ENCODE measurements at places on chromosomes 1 and 21.

DNA sequence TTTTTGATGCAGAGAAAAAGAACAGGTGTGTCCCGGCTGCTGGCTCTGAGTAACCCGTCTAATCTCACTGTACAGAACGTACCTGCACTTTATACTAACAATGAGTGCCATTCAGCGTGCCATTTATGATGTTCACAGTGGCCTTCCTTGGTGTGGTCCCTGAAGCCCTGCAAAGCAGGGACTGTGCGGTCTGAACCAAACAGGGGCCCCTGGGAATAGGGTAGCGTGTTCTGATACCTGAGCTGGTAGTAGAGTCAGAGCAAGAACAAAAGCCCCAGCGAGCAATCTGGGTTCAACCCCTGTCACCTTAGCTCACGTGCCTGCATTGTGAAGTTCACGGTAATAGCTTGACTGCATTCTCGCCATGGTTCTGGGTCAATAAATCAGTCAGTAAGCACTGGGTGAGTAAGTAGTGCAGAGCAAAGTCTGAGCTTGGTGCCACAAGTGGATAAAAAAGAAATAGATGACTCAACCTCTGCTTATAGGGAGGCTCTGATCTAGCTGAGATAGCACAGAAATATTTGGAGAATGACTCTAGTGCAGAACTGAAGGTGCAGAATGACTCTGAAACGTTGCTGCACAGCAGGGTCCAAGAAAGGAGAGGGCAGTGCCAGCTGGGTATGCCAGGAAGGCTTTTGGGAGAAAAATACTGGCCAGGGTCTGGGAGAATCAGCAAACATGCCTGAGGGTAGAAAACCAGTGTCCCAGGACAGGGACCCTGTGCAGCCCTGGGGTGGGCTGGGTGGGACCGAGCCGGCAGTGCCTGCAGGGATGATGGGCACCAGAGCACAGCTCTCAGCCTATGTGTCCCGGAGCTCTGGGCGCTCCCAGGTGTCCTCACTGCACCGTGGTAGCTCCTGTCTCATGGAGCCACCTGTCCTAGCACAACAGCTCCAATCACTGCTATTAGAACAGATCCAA, 125.9 kb downstream of the RHOU start:
- DNase-seq, result peak; percentile 91

DNA sequence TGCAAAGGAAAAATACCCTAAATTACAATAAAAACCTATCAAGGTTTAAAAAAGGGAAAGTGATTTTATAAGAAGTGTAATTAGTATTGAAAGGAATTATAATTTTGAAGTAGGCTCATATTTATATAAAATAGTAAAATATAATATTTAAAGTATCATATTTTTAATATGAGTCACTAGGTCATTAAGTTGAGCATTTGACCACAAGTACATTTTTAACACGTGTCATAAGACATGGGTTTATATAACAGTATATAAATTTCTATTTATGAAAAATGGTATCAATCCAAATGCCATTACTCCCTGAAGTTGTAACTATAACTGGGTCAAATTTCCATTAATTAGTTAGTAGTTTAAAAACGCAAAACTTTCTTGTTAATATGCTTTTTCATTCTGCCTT, 365.9 kb downstream of the COL11A1 start:
- DNase-seq, result no peak

- no peak for DNase-seq
These were observed 2.1 kb downstream of the ELK4 start for GRCh38 chr1:205629751-205630150.

DNA sequence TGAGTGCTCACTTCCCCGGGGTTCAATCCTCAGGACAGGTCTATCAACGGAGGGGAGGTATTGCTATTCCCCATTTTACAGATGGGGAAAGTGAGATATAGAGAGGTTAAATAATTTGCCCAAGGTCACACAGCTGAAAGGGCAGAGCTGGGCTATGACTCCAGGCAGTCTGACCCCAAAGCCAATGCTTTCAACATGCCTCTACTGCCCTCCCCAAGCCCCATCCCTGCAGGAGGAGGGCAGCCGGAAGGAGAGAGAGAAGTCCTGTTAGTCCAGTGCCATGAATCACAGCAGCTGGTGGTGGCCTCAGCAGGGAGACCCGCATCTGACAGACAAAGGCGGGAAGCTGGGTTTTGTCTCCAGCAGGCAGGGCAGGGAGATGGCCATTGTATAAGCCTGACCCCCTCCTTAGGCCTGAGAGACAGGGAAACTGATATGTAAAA, 20.0 kb upstream of the CLIC4 start:
- peak; percentile 60 for DNase-seq

- no peak for DNase-seq
These were observed 6.7 kb downstream of the KCNJ15 start for GRCh38 chr21:38263493-38263892.

DNA sequence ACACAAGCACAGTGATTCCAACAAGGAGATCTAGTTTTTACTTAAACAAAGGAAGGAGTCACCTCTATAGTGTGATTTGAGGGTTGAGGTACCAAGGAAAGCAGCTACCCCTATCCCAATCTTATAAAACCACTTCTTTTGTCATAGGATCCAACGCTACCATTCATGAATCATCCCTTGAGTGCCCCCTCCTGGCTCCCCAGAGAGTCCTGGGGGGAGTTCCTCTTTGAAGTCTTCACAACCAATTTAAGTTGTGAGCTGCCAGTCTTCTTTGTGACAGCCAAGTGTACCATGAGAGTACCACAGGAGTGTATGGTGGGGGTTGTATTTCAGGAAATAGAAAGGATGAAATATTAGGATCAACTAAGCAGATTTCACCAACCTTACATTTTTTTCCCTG, 39.1 kb upstream of the NHLH2 start:
- DNase-seq, result no peak

DNA sequence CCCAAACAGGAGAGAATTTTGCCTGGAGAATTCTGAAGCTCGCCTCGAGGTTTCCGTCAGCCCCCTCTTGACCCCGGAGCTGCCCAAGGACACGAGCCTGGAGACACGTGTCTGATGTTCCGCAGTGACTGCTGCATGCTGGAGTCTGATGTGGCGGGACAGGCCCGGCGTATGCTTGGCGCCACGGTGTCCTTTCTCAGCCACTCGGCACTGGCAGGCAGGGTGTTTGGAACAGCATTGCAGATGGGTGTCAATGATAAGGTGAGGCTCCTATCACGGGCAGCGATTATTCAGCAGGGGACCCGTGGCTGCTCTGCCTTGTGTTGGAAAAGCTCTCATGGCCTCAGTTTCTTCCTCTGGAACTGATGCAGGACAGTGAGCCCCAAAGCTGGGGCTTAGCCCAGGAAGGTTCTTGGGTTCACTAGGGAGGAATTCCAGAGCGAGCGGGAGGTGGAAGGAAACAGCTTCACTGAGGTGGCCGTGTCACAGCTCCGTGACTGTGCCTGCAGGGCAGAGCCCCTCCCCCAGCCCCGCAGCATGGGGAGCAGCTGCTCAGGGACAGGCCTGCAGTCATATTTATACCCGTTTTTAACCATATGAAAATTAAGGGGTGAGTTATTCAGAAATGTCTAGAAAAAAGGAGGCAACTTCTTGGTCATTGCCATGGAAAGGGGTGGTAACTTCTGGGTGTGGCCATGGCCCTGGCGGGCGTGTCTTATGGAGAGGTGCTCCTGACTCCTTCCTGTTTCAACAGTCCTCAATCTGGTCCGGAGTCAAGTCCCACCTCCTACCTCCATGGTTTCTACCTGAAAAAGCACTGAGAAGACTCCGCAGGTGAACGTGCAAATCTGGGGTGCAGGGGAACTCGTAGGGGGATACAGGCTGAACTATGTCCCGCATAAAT, 123.4 kb downstream of the SIK1 start:
- no peak for DNase-seq

DNA sequence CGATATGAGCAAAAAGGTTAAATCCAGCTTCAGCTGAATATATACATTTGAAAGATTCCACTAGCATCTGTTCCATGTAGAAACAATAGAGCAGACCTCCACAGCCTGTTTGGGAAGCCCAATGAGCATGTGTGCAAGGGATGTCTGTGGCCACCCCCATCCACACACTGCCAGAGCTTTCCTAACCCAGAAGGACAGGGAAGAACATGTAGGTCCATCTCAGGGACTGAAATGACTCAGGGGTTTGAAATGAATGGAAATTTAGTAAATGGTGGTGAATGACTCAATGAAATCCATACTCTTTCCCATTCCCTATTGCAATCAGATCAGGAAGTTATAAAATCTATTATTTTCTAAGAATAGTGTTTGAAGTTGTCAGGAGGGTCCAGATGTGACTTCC, 397.2 kb downstream of the DUSP10 start:
- peak; percentile 2 for DNase-seq

DNA sequence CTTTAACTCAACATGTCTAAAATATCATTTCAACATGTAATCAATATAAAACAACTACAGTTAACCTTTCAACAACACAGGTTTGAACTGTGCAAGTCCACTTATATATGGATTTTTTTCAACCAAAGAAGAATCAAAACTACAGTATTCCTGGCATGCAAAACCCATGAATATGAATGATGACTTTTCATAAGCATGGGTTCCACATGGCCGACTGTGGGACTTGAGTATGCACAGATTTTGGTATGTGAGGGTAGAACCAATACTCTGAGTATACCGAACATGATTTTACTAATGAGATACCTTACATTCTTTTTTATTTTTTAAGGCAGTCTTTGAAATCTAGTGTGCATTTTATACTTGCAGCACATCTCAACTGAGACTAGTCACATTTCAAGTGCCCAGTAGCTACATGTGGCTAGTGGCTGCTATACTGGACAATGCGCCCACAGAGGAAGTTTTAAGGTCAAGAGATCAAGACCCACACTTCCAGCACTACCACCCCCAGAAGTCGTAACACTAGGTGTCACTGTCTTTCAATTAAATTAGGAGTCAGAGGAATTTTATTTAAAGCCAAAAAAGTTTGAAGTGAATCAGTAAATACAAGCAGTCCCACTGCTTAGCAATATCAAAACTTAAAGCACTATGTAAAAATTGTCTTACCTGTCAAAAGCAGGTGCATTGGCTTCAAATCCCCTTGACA, 40.0 kb downstream of the SYNJ1 start:
- no peak for DNase-seq

DNA sequence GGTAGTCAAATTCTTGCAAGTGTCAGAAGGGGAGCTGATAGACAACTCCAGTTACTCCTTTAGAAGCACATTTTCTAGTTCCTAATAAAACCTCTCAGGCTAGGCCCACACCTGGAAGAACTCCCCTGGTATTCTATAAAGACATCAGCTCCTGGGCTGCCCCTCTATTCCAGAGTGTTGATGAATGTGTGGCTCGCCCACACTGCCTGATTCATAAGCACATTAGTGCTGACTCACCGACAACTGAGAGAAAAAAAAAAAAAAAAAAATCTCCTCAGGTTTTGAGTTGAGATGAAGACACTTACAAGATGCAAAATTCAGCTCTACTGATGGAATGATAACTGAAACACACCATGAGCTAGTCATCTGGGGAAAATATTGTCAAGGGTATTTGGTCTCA, 188.1 kb downstream of the TNR start:
- DNase-seq, result peak; percentile 9

DNA sequence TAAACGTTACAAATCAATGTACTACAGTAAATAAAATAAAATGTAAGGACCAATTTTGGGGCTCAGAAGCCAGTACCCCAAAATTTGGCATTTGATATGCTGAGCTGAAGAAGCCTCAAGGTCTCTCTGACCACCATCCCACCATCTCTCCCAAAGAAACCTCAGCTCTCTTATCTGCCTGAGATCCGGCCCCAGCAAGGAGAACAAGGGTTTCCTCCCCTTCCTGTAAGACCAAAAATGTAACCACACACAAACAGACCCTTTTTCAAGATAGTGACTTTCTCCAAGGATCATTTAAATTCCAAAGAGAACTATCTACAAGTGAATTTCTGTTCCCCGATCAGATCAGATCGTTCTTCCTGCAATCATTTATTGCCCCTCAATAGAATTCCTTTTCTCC, 68.1 kb upstream of the SLC45A1 start:
- DNase-seq, result no peak

- DNase-seq, result no peak
These were observed 574.7 kb upstream of the ADGRL2 start for GRCh38 chr1:81225789-81226602.

DNA sequence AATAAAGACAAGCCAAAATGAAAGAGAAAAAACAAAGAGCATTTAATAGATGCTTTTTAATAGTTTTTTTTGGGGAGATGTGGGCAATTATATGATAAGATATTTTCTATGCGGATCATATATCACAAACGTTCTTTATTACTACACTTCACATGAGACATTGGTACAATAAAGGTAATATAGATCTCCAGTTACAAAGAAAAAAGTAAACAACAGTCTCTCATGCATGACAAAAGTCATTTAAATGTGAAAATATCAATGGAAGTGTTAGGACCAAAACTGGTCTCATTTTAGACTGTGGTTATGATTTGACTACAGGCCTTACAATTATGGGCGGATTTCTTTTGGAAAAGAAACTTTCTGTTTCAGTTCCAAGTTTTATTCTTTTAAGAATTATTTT, 687.0 kb downstream of the ADGRL2 start:
- DNase-seq, result no peak

DNA sequence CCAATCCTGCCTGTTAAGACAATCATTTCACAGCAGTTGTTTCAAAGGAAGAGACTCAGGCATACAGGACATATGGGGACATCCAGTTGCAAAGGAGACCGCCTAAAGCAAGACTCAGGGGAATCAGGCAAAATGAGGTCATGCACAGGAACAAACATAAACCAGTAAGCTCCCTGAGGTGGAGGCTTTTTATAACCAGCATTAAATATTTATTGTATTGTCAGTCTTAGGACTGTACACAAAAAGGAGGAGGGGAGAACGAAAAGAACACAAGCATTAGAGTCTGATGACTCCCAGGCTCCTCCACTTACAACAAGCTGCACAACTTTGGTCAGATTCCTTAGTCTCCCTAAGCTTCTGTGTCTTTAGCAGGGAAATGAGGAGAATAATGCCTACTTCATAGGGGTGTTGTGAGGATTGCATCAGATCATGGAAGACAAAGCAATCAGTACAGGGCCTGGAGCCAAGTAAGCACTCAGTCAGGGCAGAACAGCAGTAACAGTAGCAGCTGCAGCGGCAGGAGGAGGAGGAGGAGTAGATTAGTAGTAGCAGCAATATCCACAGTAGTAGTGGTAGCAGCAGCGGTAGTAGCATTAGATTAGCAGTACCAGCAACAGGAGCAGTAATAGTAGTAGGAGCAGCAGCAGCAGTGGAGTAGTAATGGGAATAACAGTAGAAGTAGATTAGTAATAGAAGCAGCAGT, 54.2 kb upstream of the SPATA6 start:
- no peak for DNase-seq

DNA sequence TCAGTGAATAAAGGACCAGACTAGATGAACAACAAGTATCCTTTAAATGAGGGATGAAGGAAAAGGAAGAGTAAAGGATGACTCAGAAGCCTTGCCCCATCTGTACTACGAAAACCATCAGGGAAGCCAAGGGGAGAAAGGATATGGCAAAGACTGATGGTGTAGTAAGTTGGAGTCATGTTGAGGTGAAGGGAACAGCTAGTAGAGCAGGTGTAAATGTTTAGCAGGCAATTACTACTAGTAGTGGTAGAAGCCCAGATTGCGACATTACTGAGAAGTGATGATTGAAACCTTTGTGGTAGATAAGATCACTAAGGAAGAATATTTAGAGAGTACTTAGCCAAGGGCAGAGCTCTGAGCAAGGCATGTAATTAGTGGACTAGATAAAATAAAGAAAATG, 84.0 kb downstream of the PHTF1 start:
- no peak for DNase-seq
